ENCODE measurements at places on chromosomes 4 and X. TPM values are rescaled to one million over a fixed set of nuclear protein-coding genes. Genes with fewer than 3 reads are reported as not detected.

GRCh38 chrX:46722742-46723568 lies 36.0 kb downstream of the SLC9A7 start:
- no peak for DNase-seq

Gene PTPN13
- total RNA-seq, result 2.9 TPM

DNA sequence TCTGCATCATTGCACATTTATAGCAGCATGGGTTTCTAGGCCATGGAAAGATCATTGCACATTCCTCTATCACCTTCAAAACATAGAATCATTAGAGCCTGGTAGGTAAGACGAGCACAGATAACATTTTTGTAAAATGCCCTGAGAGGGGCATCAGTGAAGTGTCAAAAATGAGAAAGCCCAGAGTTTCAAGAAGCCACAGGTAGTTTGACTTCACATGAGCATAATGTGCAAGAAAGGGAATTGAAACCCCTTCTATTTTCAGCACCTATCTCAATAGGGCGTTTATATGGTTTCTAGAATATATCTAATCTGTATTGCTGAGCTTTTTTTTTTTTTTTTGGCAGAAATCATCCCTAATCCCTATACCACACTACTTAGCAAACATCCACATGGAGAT lies 2441.7 kb downstream of the ARAP2 start:
- no peak for DNase-seq

- DNase-seq, result no peak
Measured at GRCh38 chrX:48083212-48083611, 11.8 kb upstream of the ZNF630 start.

Data from mucosa of descending colon (tissue), 3 donors.